ENCODE measurements at places on chromosomes 13 and 19. TPM values are rescaled to one million over a fixed set of nuclear protein-coding genes. Genes with fewer than 3 reads are reported as not detected.
A peak's percentile ranks its signal among the peaks of the same experiment; 100 is the strongest.

GRCh38 chr13:89796196-89796595, 1551.3 kb upstream of the MIR17HG start:
- DNase-seq = no peak

DNA sequence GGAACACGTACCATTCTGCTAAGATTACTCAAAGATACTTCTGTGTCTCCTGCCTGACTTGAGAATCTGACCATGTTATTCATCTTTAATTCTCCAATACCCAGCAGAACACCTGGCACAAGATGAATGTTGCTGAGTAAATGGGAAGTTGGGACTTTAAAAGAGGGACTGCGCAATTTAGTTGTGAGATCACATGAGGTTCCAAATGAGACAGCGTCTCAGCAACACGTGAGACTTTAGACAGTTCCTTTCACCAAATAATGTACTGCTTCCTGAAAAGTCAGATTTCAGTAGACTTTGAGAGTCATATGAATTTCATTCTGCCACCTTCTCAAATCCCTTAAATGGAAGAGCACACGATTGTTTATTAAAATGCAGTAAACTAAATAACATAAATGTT, 36.7 kb downstream of the DOCK9 start:
- no peak for DNase-seq

- no peak for DNase-seq
Measured at GRCh38 chr13:79191501-79191900, 214.6 kb downstream of the RBM26 start.

DNA sequence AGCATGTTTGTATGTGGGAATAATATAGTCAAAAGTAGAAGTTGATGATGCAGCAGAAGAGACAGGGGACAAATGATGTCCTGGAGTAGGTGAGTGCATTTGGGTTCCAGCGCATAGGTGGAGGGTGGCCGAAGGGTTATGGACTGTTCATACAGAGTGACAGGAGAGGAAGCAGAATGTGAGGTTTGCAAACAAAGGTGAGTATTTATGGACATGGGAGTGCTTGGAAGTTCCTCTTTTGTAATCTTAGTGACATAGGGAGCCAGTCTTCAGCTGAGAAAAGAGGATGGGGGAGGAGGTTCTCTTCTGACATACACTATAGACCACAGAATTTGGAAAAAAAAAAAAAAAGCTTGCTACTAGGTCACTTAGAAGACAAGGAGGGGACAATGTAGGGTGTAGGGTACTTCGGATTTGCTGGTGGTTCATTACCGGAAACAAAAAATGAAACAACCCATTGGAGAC, 331.6 kb downstream of the DLEU7 start:
- DNase-seq = no peak

LRRC63 gene
- not detected for total RNA-seq

MCEMP1 gene
- total RNA-seq = not detected

ZSWIM9 gene
- total RNA-seq = 4.9 TPM

IGFL3 gene
- total RNA-seq = not detected

DNA sequence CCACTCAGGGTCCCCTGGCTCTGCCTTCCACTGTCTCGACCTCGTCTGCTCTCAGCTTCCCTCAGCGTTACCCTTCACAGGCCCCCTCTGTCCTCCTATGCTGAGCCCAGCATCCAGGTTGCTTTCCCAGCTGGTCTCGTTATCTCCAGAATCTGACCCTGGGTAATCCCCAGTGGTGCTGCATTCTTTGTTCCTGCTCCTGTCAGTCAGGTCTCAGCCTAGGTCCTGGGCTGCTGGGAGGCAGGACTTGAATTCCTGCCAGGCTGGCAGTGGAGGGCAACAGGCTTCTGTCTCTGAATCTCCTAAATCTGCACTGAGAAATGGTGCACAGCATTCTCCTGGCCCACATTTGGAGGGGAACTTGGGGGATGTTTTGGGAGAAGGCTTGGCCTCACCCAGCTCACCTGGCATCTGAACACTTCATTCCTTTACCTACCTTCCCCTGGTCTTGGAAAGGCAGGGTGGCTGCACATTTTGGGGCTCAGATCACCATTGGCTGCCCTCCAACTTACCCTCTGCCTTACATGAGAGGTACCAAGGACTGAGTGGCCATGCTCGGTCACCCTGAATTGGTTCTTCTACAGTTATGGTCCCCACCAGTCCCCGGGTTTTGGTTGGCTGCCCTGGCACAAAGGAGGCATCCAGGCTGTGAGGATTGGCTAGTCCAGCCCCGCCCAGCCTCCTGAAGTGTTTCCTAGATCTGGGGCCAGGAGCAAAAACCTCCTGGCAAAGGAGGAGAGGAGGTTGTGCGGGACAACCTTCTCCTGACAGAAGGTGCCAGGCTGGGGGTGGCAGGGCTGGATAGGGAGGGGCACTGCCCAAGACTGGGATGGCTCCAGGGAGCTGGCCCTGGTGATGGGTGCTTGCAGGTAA, at the start of gene CYP4F8:
CYP4F8 (plus strand) TSS at position 712 of the 873 bp plus-strand sequence. CDS start 399 bp downstream, outside the sequence.
- DNase-seq = no peak

GRCh38 chr19:19817357-19817756, 4.2 kb downstream of the ZNF506 start:
- peak; percentile 22 for DNase-seq

CCL25 gene
- total RNA-seq = not detected

GRCh38 chr19:33460221-33460908, 61.2 kb downstream of the PEPD start:
- no peak for DNase-seq

KLF1 gene
- 1.6 TPM for total RNA-seq

DNA sequence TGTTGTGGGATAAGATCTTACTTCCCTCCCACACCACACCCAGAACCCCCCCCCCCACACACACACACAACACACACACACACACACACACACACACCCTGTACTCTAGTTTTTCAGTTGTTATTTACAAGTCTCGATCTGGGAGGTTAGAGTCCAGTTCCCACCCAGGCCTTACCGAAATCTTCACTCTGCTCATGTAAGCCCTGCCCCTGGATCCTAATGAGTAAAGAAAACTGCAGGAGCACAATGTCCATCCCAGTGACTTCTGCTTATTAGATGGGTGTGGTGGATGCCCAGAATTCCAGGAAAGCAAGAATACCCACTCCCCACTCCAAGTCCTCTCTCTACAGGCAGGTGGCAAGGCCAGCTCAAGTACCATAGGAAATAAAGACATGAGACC, 23.0 kb downstream of the STARD13 start:
- peak; percentile 49 for DNase-seq
